ENCODE measurements at places on chromosomes 11 and 22.
A peak's percentile ranks its signal among the peaks of the same experiment; 100 is the strongest.

DNA sequence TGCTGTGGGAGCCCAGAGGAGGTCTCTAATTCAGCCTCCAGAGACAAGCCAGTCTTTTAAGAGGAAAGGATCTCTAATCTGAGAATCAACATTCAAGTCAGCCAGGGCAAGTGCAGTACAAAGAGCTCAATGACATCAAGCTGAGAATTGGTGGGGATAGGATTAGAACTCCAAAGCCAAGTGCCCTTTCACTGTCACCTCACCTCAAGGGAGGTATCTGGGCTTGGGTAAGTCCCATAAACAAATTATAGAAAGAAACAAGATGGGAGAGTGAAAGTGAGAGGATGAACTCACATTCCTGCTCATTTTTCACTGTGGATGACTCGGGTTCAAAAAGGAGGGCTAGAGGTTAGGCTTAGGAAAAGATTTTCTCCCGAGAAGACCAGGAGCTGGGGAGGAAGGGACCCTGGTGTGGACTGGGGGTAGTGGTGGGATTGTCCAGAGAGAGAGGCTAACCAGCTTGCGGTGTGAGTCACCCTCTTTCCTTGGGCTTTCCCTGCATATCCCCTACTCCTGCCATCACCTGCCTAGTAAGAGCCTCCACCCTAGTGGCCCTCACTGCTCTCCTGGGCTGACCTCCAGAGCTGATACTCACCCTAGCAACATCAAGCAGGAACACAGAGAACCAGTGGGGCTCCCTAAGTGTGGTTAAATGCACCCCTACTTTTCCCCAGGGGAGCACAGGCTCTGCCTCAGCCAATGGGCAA is 70.4 kb downstream of the RRM1 start:
- DNase-seq = peak; percentile 21

GRCh38 chr22:28244757-28245156 is 325.7 kb upstream of the PITPNB start:
- no peak for DNase-seq

DNA sequence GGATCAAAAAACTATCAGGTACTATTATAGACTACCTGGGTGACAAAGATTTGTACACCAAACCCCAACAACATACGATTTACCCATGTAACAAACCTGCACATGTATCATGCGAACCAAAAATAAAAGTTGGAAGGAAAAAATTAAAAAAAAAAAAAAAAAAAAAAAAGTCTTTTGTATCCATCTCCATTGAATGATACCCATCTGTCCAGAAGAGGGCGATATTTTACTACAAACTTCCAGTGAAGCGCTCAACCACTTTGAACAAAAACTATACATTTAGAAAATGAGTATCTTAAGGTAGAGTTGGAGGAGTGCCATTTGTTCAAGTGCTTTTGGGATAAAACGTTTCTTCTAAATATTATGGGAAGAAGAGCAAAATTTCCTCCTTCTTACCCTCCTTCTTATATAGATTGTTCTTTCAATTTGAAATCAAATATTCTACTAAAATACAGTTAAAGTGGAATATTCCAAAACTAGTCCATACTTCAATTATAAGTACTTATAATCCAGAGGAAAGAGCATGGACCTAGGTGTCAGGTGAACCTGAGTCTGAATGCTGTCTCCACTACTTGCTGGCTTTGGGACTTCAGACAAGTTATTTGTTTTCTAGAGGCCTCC is 23.3 kb downstream of the ARL14EP start:
- DNase-seq = peak; percentile 70

GRCh38 chr11:8408151-8408941 is 144.7 kb upstream of the LMO1 start:
- no peak for DNase-seq
